Stimulated activated CD4-positive, alpha-beta T cell treated with anti-CD3 and anti-CD28 coated beads, Interleukin-1b, Interleukin-23, amount 100 ng/mL, for 1 hour (primary cell): ENCODE measurements at places on chromosomes 5 and 9.

GRCh38 chr9:7375013-7375511 lies 424.5 kb downstream of the DMAC1 start:
- no peak for DNase-seq

GRCh38 chr5:150009671-150010387 lies 9.3 kb downstream of the HMGXB3 start:
- DNase-seq = no peak

DNA sequence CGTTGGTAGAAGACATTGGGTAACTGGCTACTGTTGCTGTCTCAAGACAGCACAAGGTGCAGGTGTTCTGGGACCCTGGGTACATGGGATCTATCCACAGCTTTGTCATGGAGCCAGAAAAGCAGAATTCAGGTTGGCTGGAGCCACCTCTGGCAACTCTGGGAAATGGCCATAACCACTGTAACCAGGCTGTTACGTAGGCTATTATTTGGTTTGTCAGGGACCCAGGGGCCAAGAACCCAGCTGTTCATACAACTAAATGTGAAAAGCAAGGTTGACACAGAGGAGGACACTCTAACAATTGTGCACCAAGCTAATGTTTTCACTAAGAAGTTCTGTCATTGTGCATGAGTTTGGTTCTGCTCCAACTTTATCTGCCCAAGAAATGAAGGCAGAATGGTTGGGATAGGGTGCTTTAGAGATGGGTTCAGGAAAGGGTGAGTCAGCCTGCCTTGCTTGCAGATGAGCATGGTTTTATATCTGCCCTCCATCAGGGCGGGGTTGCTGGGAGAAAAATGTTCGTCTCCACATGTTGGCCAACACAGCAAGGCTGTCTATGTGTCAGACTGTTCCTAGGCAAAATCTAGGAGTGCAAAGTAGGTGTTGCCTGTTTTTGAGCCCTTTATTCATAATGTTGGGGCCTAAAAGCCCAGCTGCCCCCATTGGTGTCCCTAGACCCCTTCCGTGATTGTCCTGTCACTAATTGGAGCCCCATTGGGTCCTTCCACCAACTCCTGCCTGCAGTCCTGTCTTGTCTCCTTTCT lies 131.3 kb upstream of the DAP start:
- DNase-seq = no peak

DNA sequence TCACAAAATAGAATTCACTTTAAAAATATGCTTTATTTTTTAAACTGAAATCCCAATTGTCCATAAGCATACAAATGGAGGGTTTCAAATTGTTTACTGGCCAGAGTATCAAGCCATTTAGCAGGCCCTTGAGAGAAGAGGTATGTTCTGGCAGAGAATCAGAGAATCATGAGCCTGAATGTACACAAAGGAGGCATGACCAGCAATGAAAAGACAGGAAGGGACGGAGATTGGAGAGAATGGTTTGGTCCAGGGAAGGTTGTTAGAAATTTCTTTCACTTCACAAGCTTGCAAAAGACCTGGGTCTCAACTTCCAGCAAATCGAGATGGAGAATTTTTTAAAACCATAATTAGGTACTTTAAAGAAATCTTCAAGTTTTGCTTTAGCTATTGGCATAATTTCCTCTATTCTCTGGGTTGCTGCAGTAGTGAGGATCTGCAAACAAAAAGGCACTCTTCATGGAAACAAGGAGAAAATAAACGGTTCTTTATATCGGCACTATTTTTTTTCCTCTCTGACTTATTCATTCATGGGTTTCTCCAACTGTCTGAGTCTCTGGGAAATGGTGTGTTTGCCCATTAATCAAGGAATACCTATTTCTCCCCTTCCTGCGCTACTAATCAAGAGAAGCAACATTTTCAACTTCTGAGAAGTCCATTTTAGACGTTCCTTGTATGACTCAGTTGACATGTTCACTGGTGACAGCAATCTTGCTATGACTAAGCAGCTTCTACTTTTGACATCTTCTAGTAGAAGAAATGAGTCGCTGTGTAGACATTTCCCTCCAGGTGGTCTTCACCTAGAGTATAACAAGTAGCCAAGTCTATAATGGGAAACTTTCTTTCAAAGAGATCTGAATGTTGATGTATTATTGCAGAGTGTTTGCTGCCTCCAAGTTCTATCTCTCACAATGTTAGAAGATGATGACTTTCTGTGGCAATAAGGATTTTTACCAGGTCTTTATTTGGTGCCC lies 23.1 kb upstream of the ERCC6L2 start:
- DNase-seq = no peak

DNA sequence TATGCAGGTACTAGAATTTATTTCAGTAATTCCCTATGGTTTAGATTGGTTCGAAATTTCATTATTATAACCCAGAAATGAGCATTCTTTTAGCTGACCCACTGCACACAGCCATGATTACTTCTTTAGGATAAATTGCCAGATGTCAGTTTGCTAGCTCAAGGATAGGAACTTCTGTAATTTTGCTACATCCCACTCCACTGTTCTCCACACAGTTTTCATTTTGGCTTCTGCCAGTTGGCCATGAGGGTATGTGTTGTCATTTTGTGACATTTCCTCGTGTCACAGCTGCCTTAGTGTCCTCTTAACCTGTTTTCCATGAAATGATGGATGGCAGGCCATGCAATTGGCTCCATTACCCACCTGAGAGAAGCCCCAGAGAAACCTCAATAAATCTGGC lies 16.2 kb upstream of the LCP2 start:
- no peak for DNase-seq

DNA sequence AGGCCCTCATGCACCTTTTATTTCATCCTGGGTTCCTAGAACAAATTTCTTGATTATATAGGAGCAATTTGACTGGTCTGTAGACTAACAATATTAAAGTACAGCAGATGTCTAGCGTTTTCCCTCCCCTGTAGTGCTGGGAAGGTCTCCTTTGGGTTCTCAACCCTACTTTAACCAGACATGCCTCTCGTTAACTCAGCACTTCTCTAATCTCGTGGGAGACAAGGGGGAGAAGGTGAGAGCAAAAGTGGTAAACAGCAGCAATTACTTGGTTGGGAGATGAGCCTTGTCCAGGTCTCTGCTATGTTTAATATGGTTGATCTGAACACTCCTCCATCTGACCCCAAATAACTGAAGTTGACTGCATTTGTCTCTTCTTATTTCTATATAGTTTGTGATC lies 22.0 kb downstream of the CETN3 start:
- no peak for DNase-seq
